ENCODE measurements at places on chromosomes 5 and 9. TPM values are rescaled to one million over a fixed set of nuclear protein-coding genes. Genes with fewer than 3 reads are reported as not detected.

ZER1 gene
- polyA plus RNA-seq: 24.4 TPM

KLF4 gene
- 35.0 TPM for polyA plus RNA-seq

PCDHB3 gene
- polyA plus RNA-seq: 1.5 TPM

DOCK2 gene
- polyA plus RNA-seq: not detected

ADAMTS19 gene
- polyA plus RNA-seq: 1.8 TPM

CNTFR gene
- polyA plus RNA-seq: 7.5 TPM

WDR31 gene
- polyA plus RNA-seq: 0.86 TPM

GLDC gene
- polyA plus RNA-seq: 15.6 TPM

SLC2A8 gene
- 145 TPM for polyA plus RNA-seq

SLC6A3 gene
- not detected for polyA plus RNA-seq

DDX31 gene
- polyA plus RNA-seq: 10.5 TPM

PLAC8L1 gene
- 0.52 TPM for polyA plus RNA-seq

LHX3 gene
- not detected for polyA plus RNA-seq

PCDHGA4 gene
- 0.24 TPM for polyA plus RNA-seq
